CD4-positive, CD25-positive, alpha-beta regulatory T cell (primary cell): ENCODE measurements at places on chromosomes 1 and 21. TPM values are rescaled to one million over a fixed set of nuclear protein-coding genes. Genes with fewer than 3 reads are reported as not detected.

DNA sequence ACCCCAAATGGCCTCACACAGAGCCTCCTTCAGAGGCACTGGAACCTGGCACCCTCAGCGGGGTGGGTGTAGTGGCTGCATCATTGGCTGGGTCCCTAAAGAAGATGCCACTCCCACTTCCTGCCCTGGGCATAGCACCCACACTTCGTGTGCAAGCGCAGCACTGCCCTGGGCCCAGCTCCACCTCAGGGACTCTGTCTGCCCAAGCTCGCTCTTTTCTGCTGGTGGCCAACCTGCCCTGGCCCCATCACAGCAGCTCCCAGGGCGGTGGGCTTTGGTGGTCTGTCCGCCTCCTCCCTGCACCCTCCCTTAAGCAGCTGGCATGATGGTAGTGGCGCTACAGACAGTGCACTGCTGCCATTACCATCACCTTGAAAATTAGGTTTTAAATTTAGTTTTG lies 829.3 kb upstream of the BRINP3 start:
- DNase-seq, result no peak

DNA sequence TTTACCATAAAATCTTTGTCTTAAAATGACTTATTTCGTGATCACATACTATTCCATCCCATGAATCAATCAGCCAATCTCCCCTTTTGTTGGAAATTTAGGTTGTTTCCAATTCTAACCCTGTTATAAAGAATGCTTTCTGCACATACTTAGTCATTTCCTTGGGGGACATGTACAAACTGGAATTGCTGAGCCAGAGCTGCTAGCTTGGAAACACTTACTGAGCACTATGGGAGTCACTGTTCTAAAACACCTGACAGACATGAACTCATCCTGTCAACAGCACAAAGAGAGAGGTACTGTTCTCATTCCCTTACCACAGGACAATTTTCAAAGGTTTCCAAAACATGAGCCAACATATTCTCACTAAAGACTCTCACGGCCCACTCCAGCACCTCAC lies 32.1 kb downstream of the AK2 start:
- no peak for DNase-seq

DNA sequence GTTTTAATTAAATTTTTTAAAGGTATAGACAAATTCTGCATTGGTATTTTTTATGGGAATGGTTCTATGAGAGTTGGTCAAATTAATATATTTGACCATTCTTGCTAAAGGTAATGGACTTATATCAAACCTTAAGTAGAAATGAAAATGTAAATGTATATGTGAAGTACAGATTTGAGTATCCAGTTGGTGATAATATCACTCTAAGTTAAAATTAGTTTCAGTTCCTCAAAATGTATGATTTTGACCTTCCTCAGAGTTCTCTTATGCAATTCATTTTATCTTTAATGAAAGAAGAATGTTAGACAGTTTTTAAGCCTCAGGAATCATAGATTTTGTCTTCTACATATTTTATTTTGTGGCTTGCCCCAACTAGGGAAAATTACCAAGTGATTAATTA lies 1291.5 kb upstream of the B3GALT2 start:
- DNase-seq, result no peak

- DNase-seq, result no peak
Observed at GRCh38 chr1:55234016-55234415, 18.9 kb upstream of the USP24 start.

GRCh38 chr1:158323866-158324265 lies 7.5 kb downstream of the CD1B start:
- DNase-seq, result no peak

DNA sequence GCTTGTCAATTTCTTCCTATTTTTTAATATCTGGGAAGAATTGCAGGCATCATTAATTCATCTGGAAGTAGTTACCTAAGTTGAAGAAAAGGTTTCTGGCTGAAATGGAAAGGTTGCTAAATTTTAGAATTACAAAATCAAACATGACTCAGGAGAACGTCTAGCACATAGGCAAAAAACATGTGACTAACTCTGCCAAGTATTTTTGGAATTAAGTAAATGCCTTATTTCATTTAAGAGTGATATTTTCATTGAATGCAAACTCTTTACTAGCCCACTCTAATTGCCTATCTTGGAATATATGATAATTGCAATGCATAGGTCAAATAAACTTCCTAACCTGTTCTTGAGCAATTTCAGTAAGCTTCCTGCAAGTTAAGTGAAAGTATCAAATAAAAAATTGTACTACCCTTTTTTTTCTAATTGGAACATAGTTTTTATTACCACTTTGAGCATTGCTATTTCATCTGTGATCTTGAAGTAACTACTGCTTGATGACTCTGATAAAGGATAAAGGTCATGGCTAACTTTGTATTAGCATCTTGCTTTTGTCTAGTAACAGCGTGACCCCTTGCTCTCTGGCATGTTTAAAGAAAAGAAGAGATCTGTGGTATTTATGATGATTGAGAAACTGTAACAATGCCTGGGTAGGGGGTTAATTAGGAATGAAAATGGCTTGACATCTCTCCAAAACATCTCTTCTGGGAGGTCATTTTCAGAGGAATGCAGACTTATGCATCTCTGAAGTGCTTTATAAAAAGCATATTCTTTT lies 208.3 kb upstream of the NCAM2 start:
- DNase-seq, result no peak

DNA sequence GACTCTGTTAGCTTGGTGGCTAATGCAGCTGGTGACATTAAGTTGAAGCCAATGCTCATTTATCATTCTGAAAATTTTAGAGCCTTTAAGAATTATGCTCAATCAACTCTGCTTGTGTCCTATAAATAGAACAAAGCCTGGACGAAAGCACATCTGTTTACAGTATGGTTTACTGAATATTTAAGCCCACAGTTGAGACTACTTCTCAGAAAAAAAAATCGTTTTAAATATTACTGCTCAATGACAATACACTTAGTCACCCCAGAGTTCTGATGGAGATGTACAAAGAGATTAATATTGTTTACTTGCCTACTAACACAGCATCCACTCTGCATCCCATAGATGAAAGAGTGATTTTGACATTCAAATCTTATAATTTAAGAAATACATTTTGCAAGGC lies 79.6 kb downstream of the NEGR1 start:
- no peak for DNase-seq

- peak; percentile 93 for DNase-seq
Observed at GRCh38 chr1:154627257-154628120, 19.5 kb upstream of the ADAR start.

The PM20D1 gene
- 3.8 TPM for total RNA-seq

The NHLH2 gene
- not detected for total RNA-seq

The DPT gene
- total RNA-seq, result not detected
